Activated T-cell treated with anti-CD3 and anti-CD28 coated beads, Interleukin-2, amount 50 U/mL, for 4 hours (primary cell): ENCODE measurements at places on chromosomes 12 and 14.

- no peak for DNase-seq
Measured at GRCh38 chr12:77382096-77382742, 316.9 kb upstream of the E2F7 start.

GRCh38 chr14:70649803-70650202 lies 8.1 kb downstream of the TTC9 start:
- no peak for DNase-seq

- no peak for DNase-seq
Measured at GRCh38 chr12:10354071-10354470, 35.8 kb downstream of the KLRK1 start.

DNA sequence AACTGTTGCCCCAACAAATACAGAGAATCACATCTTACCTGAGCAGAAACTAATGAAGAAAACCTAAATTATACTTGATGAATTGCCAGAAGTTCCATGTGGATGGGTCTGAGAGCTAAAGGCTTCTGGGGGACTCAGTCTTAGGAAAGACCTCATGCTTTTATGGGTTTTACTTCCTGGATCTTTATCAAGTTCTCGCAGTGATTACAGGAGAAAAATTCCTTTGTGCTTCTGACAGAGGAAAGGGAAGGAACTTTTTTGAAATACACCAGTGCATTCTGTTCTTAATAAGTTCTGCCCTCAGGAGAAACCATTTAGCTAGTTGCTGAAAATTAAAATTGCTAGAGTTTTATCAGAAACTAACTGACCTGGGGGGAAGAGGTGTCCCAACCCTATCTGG lies 203.9 kb upstream of the KITLG start:
- DNase-seq = no peak

DNA sequence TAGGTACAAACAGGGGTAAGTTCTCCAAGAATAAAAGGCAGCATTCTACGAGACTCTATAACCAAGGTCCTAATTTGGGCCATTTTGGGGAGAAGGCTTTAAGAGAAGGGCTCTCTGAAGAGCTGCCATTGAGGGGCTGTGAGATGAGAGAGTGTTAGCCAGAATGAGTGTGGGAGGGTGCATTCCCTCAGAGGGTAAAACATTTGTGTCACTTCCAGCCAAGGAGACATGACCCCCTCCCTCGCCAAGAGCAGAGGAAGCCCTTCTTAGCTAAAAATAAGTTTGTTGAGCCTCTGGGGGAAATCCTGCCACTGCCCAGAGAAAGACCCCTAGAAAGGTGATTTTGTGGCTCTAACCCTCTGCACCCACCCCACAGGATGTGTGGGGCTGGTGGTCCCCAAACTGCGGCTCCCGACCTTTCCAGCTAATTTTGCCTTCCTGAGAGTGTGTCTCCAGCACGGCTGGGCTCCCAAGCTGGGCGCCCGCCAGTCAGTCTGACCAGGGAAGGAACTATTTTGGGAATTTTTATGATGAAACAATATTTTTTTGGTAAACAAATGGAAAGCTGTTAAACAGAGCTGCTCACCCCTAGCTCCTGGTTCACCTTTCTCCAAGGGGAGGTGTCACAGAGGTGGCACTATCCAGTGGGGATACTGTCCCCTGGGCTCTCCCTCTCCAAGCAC lies 65.9 kb upstream of the JDP2 start:
- no peak for DNase-seq

DNA sequence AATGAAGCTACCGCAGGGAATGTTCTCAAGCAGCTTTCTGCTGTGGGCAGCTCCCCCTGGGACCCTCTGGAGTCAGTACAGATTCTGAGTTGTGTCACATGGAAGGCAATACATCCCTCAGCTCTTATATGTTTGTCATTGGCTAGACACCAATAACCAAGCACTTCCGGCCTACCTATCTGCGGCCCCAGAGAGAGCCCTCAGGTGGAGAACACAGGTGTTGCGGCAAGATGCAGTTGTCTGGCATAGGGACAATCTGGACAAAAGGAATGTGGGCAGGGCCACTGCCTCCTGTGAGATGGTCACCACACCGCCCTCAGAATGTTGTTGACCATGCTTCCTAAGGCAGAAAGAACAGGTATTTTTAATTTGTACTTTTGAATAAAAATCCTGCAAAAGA lies 118.7 kb downstream of the BRMS1L start:
- DNase-seq = no peak

DNA sequence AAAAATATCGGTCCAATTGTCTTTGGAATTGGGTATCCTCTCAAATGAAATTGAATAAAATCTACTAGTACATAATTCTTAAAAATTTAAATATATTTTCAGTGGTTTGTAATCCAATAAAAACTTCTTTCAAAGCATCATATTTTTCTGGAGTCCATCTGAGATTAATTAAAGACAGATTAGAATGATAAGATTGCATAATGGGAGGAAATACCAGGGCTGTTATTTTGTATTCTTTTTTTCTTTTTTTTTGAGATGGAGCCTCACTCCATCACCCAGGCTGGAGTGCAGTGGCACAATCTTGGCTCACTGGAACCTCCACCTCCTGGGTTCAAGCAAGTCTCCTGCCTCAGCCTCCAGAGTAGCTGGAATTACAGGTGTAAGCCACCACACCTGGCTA lies 103.8 kb downstream of the TMTC3 start:
- no peak for DNase-seq
